ENCODE measurements at places on chromosomes 5 and 9. TPM values are rescaled to one million over a fixed set of nuclear protein-coding genes. Genes with fewer than 3 reads are reported as not detected.

Gene PTGDS
- total RNA-seq: 13.7 TPM

Gene LPAR1
- 11.0 TPM for total RNA-seq

Gene AJM1
- total RNA-seq: 7.2 TPM

Gene GARIN3
- total RNA-seq: not detected

Gene IARS1
- 116 TPM for total RNA-seq

Gene TAF11L10
- not detected for total RNA-seq

Data from Panc1 (cell line).